Uterine smooth muscle cell (primary cell): ENCODE measurements at places on chromosomes 16 and 17. TPM values are rescaled to one million over a fixed set of nuclear protein-coding genes. Genes with fewer than 3 reads are reported as not detected.

The CTRB2 gene
- not detected in 2 replicates for total RNA-seq

The SPNS3 gene
- not detected in 2 replicates for total RNA-seq

The GSDMA gene
- total RNA-seq = not detected in 2 replicates

The MT1A gene
- total RNA-seq = 3.9 and 7.7 TPM in 2 replicates

The RAMP2 gene
- 0.37 TPM in 1 of 2 replicates, not detected in the other for total RNA-seq

The TLCD2 gene
- 2.3 and 4.6 TPM in 2 replicates for total RNA-seq
